ENCODE measurements at places on chromosomes 3 and 15.

DNA sequence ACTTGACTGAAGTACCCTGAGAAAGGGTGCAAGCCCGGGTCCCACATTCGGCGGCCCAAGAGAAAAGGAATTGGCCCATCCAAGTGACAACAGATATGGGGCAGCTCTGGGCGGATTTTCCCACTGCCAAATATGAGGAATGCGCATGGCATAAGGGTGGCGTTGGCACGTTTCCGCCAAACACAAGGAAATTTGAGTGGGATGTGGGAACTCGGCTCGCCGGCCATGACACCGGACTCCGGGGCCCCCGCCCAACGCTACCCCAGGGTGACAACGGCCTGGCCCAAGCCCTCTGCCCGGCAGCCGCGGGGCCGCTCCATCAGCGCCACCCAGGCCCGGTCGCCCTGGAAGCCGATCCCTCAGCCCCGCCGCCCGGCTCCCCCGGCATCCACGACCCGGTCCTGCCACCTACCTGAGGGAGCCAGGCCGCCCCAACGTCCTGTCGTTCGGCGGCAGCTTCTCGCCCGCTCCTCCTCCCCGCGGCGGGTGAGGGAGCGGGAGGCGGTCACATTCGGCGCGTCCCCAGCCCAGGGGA is 449 bp downstream of the RAF1 start:
- no peak for DNase-seq

DNA sequence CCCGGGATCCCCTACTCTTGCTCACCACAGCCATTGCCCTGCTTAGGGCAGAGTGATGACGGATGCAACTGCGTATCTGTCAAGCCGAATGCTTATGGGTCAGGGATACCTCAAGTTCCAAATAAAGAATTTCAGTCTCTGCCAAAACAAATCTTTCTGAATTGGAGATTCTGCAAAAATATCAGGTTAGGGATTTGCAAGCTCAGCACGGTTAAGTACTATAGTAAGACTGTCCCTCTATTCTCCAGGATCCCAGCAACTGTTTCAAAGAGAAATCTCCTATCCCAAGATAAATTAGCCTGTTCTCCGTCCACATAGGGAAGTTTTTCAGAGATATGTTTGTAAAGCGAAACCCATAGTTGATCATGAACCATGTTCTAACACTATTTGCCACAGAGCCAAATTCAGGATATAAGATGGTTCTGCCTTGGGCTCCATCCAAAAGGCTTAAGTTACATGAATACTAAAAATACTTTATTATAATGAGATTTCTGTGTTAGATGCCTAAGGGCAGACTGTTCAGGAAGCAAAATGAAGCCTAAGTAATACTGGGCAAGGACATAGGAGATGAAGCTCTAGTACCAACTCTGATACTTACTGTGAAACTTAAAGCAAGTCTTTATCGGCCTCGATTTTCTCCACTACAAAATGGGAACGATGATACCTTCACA is 100.1 kb upstream of the LPP start:
- DNase-seq = no peak

- no peak for DNase-seq
Measured at GRCh38 chr3:62209101-62209500, 164.2 kb downstream of the FEZF2 start.

GRCh38 chr3:172061724-172062184 is 22.4 kb downstream of the FNDC3B start:
- no peak for DNase-seq

DNA sequence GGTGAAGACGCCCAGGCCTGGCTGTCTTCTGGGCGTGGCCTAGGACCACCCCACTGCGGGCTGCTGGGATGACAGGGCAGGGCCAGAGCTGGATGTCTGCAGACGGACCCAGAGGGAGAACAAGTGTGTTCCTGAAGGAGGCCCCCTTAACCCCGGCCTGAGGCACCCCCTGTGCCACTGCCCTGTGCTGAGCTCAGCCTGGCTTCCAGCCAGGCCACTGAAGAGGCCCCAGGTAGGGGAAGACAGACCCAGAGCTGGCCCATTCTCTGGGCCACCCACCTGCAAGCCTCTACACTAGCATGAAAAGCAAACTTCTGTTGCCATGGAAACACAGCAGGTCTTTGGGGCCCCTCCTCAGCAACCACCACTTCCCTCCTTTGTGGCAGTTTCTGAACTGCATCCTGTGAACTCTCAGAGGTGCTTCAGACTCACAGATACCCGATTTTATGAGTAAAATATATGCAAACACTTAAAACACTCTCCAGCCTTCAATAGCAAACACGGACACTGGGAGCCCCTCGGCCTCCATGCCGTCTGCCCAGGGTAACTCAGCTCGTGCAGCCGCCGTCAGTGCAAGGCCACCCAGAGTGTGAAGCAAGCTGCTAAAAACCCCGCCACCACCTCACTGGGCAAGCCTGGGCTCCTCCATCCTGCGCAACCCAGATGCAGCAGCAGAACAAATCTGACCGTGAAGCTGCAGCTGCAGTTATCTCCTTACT is 42.5 kb downstream of the CMTM6 start:
- peak; percentile 56 for DNase-seq

- no peak for DNase-seq
Measured at GRCh38 chr15:85788771-85789495, 5.8 kb downstream of the KLHL25 start.

DNA sequence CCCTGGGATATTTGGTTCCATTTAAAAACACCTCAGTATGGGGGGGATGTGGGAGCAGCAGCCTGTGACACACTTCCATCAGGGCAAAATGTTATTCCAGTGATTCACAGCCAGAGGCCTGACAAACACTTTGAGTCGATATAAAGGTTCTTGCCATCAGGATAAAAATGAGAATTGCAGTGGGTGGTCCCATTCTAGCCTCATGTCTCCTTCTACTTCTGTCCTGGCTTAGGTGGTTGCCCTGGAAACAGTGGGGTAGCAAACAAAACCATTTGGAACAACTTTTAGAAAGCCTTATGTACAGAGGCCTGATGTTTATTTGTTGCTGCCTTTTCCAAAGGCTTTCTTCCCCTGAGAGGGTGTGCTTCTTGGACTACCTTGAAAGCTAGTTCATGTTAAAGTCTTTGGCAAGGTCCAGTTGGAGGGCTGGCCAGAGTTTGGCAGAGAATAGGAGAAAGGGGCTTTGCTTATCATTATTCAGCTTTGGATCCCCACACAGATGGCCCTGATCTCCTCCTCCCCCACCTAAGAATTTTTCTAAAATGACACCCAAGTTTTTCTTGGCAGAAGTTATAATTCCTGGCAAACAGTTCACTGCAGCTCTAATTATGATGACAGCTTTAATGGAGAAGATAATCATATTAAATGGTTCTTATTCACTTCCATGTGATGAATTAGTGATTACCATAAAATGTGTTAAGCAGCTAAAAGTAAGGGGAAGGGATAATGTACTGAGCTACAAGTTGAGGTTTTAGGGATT is 84.2 kb upstream of the ZNF280D start:
- no peak for DNase-seq

DNA sequence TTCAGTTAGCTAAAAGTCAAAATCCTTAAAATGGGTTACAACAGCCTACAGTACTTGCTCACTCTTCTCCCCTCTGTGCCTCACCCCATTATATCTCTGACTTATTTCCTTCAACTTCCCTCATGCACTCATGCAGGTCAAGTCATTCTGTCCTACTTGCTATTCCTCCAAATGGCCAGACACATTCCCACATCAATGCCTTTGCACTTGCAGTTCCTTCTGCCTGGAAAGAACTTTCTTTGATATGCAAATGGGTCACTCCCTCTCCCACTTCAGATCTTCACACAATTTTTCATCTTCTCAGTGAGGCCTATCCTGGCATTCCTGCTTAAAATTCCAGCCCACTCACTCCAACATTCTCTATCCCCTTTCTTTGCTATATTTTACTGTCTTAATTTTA is 547.2 kb upstream of the TGFBR2 start:
- DNase-seq = no peak

- no peak for DNase-seq
Measured at GRCh38 chr3:191343115-191343514, 12.8 kb upstream of the UTS2B start.

- no peak for DNase-seq
Measured at GRCh38 chr15:38263996-38264395, 11.4 kb downstream of the SPRED1 start.

- no peak for DNase-seq
Measured at GRCh38 chr3:12759693-12760565, 870 bp upstream of the TMEM40 start.

DNA sequence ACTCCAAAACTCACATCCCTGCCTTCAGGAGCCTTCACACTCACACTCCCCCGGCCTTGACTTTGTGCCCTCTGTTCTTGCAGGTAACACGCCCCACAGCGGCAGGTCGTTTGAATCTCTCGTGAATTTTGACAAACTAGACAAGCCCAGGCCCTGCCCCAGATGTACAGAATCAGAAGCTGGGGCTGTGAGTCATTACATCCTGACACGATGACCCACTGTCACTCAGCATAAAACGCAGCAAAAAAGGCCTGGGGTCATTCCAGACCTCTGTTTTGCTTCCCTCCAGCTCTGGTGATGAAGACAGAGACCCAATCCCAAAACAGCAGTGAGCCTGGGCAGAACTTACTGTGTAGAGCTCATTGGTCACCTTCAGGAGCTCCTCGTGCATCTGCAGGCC is 116.4 kb upstream of the RAD18 start:
- no peak for DNase-seq

DNA sequence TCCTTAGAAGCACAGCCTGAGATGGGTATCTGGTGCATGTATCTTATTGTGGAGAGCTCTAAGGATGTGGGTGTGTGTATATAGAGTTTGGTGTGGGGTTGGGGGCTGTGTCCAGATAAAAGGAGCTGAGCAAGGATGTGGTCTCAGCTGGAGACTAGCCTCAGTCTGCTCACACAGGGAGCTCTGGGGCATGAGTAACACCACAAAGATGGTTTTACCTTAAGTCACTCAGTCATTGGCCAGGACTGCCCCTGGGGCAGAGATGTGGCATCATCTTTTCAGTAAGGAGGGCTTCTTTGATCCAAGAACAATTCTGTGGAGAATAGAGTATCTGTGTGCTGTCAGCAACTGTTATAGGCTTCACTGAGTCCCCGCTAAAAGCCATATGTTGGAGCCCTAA is 163.4 kb upstream of the NUDT16 start:
- DNase-seq = no peak

DNA sequence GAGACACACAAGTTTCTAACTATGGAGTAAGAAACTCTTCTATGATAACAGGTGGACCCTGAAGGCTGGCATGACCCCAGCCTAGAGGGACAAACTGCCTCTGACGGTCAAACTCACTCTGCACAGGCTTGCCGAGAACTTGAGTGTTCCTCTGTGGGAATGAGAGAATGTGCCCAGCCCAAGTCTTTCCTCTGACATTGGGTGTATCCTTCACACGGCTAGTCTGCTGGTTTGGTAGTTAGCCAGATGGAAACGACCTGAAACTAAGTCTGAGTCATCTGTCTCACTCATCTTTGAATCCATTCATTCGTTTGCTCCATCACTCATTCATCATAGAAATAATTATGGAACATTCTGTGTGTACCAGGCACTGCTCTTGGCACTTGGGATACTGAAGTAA is 198.4 kb downstream of the ATP10A start:
- DNase-seq = no peak

DNA sequence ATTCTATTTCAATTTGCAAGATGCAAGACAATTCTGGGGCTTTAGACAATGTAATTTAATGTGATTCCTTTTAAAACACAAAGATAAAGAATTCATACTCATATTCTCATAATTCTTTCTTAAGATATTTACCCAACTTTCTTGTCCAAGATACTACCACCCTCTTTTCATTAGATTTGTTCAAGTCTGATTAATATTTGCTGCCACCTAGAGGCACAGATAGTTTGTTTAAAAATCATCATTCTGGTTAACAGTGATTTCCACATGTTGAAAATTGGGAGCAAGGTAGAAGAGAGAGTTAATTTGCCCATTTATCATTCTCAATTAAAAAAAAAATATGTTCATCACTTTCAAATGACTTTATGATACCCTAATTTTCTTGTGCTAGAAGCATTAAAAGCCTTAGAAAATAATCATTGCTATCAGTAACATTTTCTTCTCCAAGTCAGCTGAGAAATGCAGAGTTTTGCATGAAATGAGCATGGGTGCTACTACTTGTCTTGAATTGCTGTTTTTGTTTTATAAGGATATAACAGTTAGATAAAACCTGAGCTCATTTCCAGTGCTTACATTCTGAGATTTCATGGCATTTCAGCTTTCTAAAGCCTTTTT is 11.6 kb downstream of the TAMM41 start:
- DNase-seq = no peak
